SW480 (cell line): ENCODE measurements at places on chromosomes 7 and 10.

DNA sequence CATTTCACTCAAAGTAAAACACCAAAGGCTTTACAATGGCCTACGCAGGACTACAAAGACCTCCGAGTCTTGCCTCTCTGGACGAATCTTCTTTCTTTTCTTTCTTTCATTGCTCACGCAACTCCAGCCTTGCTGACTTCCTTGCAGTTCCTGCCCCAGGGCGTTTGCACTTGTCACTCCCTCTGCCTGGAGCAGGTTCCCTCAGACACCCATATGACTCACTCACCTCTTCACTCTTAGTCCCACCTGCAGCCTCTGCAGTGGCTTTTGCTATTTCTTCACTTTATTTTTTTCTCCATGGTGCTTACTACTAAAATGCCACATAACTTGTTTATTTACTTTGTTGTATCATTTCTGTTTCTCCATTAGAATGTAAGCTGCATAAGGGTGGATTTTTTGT is 33.1 kb downstream of the GHRHR start:
- DNase-seq: no peak

DNA sequence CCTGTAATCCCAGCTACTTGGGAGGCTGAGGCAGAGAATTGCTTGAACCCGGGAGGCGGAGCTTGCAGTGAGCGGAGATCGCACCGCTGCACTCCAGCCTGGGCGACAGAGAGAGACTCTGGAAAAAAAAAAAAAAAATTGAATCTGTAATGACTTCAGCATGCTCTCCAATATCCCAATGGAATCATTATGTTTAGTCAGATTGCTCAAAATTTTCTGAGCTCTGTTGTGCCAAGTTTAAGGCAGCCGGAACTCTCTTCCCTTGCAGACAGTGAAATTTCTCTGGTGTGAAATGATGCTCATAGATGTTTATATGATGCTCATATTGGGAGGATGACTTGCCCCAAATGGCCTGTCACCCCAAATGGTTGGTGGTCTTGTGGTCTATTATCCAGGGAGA is 180.9 kb downstream of the CTTNBP2 start:
- DNase-seq: no peak

GRCh38 chr10:87740254-87740655 is 77.8 kb downstream of the ATAD1 start:
- no peak for DNase-seq

- no peak for DNase-seq
Measured at GRCh38 chr7:129948338-129948737, 4.4 kb downstream of the UBE2H start.

GRCh38 chr7:70681469-70682350 is 450.2 kb upstream of the GALNT17 start:
- no peak for DNase-seq

GRCh38 chr7:158602905-158603772 is 15.5 kb upstream of the PTPRN2 start:
- no peak for DNase-seq

DNA sequence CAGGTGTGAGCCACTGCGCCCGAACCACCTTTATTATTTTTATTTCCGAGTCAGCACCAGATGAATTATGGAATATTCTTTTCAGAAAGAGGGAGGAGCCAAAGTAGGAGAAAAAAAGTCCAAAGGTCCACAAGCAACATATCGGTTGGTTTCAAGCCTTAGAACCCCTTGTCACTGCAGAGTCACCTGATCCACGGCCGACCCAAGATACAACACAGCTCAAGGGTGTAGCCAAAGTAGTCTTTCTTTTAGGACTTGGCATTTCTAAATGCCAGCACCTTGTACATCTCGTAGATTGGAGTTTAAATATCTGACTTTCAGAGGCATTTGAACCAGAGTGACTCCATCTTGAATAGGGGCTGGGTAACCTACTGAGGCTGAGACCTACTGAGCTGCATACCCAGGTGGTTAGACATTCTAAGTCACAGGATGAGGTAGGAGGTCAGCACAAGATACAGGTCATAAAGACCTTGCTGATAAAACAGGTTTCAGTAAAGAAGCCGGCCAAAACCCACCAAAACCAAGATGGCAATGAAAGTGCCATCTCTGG is 113.9 kb upstream of the ANLN start:
- no peak for DNase-seq

GRCh38 chr7:150378115-150378852 is 846 bp upstream of the ZNF775 start:
- DNase-seq: peak; percentile 77

GRCh38 chr10:113879691-113880090 is 25.2 kb downstream of the NHLRC2 start:
- DNase-seq: no peak

DNA sequence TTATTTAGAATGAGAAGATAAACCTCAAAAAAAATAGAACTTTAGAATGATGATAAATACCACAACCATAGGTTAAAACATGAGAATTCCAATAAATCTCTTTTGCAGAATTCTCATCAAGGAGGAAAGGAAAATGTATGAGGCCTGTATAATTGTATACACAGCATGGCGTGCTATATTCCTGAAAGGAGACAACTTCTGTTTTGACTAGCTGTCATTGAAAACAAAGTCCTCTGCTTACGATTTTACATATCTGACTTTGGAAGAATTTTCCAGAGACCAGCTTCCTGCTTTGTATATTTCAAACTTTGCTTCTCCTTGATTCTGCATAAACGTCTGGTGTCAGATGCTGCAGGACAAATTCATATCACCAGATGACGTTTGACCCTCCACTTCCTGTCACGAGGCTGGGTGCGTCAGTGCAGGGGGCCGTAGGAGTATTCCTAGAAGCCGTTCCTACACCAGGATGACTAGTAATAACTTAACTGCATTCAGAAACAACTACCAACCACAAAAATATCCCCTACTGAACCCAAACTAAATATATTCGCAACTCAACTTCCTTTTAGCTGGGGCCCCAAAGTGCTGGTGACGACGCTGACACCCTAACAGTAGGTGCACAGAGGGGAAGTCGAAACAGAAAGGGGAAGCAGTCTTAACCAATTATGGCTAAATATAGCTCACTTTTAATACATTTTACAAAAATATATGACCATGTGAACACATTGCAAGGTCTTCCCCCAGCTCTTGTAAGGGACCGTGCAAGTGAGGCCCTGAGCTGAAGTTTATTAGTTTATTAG is 178.6 kb upstream of the INHBA start:
- no peak for DNase-seq

DNA sequence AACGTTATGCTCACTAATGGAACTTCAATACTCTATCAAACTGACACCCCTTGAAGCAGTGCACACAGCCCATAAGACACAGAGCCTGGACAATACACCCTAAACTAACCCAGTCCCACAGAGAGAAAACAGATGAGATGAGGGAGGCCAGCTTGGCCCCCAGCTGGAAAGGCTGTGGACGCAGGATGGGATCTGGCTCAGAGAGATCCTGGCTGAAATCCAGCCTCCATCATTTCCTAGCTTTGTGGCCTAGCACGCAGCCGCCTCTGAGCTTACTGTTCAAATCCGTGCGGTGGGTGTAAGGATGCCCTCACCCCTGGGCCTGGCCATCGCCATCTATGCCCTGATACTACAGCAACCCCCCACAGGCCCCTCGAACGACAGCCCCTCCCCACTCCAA is 32.7 kb downstream of the SNX8 start:
- no peak for DNase-seq

DNA sequence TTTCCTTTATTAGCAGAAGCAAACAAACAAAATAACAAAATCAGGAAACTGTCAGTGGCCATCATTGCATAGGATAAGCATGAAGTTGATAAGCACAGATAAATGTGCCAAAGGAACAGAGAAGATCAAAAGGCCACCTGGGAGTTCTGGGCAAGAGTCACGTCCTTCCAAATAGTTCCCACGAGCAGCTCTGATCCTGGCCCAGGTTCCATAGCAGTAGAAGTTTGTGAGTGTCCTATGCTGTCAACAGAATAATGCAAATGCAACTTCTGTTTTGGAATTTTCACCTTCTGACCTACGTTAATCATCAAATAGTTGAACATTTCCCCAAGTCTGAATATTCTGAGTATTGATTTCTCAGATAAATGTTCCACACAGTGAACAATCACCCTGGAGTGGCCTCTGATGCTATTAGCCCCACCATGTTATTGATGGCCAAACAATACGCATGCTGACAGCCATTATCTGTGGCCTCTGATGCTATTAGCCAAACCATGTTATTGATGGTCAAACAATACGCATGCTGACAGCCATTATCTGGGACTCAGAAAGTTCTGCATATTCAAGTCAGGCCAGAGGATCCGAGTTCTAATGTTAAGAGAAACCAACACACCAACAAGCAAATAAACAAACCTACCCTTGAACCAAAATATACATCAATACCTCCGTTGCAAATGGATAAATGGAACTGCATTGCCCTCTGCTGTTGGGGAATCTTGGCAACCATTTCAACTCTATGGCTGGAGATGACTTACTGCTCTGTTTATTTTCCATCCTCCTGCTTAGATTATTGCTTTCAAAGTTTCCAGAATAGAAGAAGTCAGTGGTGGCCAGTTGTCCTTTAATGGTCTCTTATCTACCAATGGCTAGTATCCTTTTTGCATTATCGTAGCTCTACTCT is 63.3 kb downstream of the MRC1 start:
- no peak for DNase-seq

- DNase-seq: no peak
Measured at GRCh38 chr7:85587785-85588184, 400.9 kb upstream of the SEMA3D start.

DNA sequence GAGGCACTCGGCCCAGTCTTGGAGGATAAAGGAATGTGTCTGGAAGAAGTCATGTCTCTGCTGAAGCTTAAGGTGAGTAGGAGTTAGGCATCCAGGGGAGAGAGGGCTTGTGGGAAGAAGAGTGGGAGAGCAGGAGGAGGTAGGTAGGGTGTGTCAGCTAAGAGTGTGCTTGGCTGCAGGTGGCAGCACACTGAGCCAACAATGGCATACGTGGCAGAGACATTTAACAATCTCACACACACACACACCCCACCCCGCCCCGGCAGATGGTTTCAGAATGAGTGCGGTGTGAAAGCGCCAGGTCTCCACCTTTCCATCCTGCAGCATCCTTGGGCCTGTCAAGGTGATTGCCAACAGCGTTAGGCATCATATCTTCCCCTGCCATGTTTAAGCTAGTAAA is 11.2 kb upstream of the ARPC1A start:
- peak; percentile 57 for DNase-seq

DNA sequence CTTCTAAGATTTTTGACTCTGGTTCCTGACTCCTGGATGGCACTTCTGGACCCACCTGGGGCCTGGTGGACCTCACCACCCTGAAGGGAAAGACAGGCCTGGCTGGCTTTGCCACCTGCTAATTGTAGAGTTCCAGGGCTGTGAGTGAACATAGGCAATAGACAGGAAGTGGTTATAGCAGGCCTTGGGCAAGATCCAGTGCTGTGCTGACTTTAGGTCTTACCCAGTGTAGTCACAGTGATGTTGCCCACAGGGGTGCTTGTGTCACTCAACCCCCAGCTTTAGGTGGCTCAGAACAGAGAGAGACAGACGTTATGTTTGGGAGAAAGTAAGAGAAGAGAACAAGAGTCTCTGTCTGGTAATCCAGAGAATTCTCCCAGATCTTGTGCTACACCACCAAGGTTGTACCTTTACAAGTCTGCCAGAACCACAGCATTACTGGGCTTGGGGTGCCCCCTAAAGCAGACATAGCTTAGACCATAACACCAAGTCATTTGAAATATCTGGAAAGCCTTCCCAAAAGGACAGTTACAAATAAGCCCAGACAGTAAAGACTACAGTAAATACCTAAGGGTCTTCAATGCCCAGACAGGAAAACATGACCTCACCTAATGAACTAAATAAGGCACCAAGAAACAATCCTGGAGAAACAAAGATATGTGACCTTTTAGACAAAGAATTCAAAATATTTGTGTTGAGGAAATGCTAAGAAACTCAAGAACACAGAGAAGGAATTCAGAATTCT is 303.4 kb downstream of the PCLO start:
- DNase-seq: no peak

GRCh38 chr10:63106111-63106755 is 26.9 kb upstream of the NRBF2 start:
- DNase-seq: no peak

DNA sequence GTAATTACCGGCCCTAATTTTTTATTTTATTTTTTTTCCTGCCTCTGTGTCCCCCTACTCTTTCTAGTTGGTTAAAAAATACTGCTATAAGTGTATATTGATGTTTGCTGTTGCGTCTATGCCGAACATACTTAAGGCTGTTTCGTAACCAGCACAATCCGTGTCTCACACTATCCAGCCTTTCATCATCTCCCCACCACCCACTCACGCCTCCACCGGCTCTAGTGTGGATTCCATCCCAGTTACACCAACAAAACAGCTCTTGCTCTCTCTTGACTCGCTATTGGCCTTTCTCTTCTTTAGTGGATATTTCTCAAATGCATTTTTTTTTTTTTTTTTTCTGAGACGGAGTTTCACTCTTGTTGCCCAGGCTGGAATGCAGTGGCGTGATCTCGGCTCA is 70.1 kb upstream of the CAMK1D start:
- no peak for DNase-seq

GRCh38 chr7:120794106-120794729 is 63.7 kb downstream of the TSPAN12 start:
- DNase-seq: no peak

GRCh38 chr10:12602521-12602920 is 253.2 kb downstream of the CAMK1D start:
- no peak for DNase-seq

- DNase-seq: no peak
Measured at GRCh38 chr10:102416695-102417094, 1.9 kb downstream of the PSD start.

- no peak for DNase-seq
Measured at GRCh38 chr7:115332691-115333090, 410.8 kb downstream of the MDFIC start.

GRCh38 chr7:130881091-130881798 is 147.2 kb upstream of the KLF14 start:
- DNase-seq: no peak

GRCh38 chr7:6160191-6160623 is 112.2 kb downstream of the CYTH3 start:
- DNase-seq: no peak

- DNase-seq: no peak
Measured at GRCh38 chr10:132723330-132723970, 62.5 kb downstream of the NKX6-2 start.

DNA sequence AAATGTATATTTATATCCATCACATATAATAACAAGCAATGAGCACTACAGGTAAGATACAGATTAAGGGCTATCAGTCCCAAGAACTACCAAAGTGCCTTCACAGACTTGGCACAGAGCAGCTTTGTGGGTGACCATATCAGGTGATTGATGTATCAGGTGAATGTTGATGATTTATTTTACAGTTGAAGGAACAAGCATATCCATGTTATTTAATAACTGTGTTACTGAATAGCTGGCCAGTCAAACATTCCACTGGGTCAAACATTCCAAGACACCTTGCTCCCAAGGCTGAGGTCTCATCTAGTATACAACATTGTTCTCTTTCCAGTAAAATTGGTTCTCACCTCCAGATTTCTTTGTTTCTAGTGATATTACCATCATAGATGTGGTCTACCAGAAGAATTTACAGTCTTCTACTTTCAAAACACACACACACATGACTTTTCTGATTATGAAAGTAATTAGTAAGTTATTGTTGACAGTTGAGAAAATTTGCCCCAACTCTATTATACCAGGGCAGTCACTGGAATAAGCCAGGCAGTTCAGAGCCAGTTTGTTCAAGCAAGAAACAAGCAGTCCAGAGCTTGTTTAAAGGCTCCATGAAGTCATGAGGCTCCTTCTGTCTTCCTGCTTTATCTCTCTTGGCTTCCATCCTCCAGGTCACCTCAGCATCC is 68.2 kb downstream of the ELAPOR2 start:
- no peak for DNase-seq

GRCh38 chr7:4653771-4654170 is 28.3 kb upstream of the FOXK1 start:
- DNase-seq: no peak

GRCh38 chr7:19900118-19900517 is 126.7 kb upstream of the TMEM196 start:
- no peak for DNase-seq
